HEK293T (cell line): ENCODE measurements at places on chromosomes 3 and 15.

GRCh38 chr15:96672629-96673028 lies 342.1 kb downstream of the NR2F2 start:
- DNase-seq, result no peak

- no peak for DNase-seq
These were observed 67.8 kb downstream of the RGMA start for GRCh38 chr15:93020976-93021772.

DNA sequence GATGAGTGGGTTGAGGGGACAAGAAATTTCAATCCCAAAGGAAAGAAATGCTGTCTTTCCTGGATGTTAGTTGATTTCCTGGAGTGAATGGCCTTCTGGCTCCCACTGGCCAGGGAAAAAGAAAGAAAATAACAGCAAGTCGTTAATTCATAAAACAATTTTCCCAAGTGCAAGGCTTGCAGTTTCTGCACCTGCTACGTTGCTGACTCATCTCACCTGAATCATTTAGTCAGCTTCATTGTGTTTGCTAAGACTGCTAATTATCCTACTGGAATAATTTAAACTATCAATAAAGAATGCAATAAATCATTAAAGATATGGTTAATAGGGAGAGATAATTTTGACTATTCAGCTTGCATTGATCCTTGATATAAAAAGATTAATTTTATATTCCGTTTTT lies 387.6 kb downstream of the ROBO2 start:
- DNase-seq, result no peak

GRCh38 chr3:114441386-114441785 lies 147.6 kb downstream of the TIGIT start:
- DNase-seq, result no peak

DNA sequence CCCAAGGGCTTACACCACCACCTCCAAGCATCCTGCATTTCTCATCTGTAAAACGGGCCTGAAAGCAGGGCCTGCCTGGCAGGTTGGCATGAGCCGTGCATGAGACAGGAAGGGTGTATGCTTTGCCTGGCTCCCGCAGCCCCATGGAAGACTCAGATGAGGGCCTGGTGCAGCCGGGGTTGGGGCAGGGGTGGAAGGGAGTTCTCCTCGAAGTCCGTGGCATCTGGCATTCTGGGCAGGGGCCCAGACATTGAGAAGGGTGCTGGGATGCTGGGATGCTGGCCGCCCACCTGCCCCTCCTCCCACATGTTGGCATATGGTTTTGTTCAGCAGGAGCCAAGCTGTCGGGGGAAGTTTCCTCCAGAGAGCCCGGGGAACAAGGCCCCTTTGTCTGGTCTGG lies 13.0 kb upstream of the FBLN2 start:
- no peak for DNase-seq

GRCh38 chr3:113660896-113661295 lies 35.5 kb downstream of the USF3 start:
- no peak for DNase-seq

DNA sequence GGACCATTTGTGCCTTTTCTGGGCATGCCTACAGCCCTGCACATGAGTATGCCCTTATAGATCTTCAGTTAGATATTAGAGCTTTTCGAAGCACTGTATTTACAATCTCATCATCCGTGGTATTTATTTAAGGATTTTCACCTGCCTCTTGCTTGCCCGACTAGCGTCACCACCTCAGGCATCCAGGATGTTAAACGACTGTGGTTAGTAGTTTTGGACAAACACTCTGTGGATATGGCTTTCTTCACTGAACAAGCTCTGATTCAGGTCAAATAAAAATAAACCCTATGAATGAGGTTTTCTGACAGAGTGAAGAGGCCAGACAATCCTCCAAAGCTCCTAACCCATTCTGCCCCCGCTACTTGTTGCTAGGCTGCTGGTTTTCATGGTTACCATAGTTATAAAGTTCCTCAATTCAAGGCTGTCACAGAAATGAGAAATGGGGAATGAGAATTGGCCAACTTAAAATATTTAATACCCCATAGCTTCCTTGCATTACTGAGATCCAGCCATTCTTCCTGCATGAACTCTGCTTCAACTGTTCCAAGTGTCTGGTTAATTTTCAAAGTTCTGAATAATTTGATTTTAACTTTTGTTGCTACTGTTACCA lies 440.1 kb downstream of the GABRG3 start:
- no peak for DNase-seq
